ENCODE measurements at places on chromosomes 6 and 20. TPM values are rescaled to one million over a fixed set of nuclear protein-coding genes. Genes with fewer than 3 reads are reported as not detected.
A peak's percentile ranks its signal among the peaks of the same experiment; 100 is the strongest.

- H3K36me3 ChIP-seq: no peaks in the 10 kb centered on the region
- H3K4me1 ChIP-seq: no peaks in the 10 kb centered on the region
- peak; percentile 70 for DNase-seq
- H3K4me3 ChIP-seq: no peak overlapping the region
- H3K27me3 ChIP-seq: no peaks in the 10 kb centered on the region
- H3K27ac ChIP-seq: no peak overlapping the region
These were observed 35.8 kb downstream of the SLC2A4RG start for GRCh38 chr20:63775096-63775978.

DNA sequence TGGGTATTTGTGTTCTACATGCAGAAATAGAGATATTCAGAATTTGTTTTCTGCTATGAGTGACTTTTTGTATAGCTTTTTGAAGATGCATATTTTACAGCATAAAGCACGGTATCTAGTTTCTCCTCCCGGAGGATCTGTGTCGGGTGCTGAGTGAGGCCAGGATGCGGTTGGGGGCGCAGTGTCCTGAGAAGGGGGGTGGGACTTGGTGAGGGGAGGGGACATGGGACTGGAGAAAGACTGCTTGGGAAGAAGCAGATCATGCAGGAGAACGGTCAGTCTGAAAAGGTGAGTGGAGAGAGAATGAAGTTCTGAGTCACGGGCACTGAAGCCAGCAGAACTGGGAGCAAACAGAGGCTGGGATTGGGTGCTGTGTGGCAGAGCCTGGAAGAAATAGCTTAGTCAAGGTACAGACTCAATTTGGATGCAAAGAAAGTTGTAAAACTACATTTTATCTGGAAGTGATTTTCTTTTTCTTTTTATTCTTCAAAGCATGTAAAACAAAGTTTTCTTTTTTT lies 44.0 kb downstream of the STX11 start:
- no peak for DNase-seq
- H3K36me3 ChIP-seq: no peaks in the 10 kb centered on the region
- no peaks in the 10 kb centered on the region for H3K4me1 ChIP-seq

DNA sequence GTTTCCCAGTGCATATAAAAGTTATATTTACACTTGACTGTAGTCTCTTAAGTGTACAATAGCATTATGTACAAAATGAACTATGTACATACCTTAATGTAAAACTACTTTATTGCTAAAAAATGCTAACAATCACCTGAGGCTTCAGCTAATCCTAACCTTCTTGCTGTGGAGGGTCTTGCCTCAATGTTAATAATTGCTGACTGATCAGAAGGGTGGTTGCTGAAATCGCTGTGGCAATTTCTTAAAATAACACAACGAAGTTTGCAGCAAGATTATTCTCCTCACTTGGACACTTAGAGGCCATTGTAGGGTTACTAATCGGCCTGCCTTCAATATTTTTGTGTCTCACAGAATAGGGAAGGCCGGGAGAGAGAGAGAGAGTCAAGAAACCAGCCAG lies 24.7 kb upstream of the MICB start:
- no peaks in the 10 kb centered on the region for H3K27me3 ChIP-seq
- H3K36me3 ChIP-seq: no peaks in the 10 kb centered on the region
- H3K4me3 ChIP-seq: no peak overlapping the region
- no peak for DNase-seq
- no peak overlapping the region for H3K27ac ChIP-seq

Gene SAMD5
- polyA plus RNA-seq: 3.2 TPM

DNA sequence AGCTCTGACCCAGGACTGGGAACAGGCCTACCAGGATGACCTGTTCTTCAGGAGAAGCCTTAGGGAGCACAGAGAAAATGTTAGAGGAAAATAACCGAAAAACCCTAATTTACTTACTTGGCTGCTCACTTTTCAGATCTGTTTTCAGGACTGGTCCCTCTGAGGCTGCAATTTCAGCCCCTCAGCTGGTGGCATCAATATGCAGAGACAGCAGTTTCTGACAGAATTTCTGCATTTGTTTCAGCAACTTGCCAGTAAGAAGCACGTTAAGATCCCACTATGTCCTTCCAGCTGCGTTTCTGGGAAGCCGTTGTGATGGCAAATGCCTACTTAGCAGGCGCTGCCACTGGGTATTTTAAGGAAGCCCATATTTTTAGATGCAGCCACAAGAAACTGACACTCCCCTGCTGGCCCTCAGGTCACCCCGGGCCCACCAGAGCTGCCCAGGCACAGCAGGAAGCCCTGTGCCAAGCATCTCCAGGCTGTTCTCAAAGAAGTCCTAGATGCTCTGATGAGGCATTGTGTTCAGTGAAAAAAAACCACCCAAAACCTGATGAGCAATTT lies 7.5 kb downstream of the YTHDF1 start:
- H3K27ac ChIP-seq: no peak overlapping the region
- H3K36me3 ChIP-seq: peaks cover 17% of the 10 kb centered on the region
- H3K27me3 ChIP-seq: no peaks in the 10 kb centered on the region

DNA sequence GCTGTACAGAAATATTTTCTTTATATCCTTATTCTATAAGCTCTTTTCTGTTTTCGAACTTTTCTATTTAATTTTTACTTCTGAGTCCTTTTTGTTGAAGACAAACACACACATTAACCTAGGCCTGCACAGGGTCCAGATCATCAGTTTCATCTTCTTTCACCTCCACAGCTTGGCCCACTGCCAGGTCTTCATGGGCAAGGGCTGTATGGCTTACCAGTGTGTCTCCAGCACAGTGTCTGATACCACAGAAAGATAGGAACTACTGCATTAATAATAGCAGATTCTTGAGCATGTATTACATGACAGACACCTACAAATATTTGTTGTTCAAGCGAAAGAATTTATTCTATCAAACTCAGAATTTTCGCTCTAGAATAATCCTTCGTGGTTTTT lies 24.4 kb downstream of the QKI start:
- peak; percentile 71 for DNase-seq
- no peak overlapping the region for H3K4me3 ChIP-seq
- H3K27me3 ChIP-seq: no peaks in the 10 kb centered on the region
- no peaks in the 10 kb centered on the region for H3K36me3 ChIP-seq
- no peak overlapping the region for H3K27ac ChIP-seq
- peaks cover 40% of the 10 kb centered on the region for H3K4me1 ChIP-seq

DNA sequence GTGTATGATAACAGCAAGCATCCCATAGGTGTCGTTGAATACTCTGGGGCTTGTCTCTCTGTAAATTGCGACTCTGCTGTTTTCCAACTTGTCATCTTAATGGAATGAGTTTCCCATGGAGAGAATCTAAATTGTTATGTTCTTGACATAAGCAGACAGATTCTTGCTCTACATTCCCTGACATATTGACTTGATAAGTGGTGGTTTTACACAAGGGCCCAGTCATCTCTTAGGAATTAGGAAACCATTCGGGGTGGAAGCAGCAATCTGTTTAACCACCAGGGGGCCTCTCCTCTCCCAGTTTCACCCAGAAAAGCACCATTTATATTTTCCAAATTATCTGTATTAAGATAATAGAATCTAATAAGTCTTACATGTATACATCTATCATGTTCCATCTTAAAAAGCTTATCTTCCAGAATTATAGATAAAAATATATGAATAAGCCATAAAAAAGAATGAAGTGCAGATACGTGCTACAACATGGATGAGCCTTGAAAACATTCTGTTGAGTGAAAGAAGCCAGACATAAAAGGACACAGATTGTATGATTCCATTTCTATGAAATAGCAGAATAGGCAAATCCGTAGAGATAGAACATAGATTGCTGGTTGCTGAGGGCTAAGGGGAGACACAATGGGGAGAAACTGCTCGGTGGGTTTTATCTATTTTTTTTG lies 23.1 kb upstream of the MROH8 start:
- no peaks in the 10 kb centered on the region for H3K4me1 ChIP-seq
- H3K27ac ChIP-seq: no peak overlapping the region
- H3K27me3 ChIP-seq: no peaks in the 10 kb centered on the region
- no peak for DNase-seq

- no peak overlapping the region for H3K27ac ChIP-seq
- H3K4me3 ChIP-seq: no peak overlapping the region
- H3K4me1 ChIP-seq: no peaks in the 10 kb centered on the region
These were observed 699.1 kb upstream of the ADGRB3 start for GRCh38 chr6:67935976-67936477.

Gene MYLIP
- polyA plus RNA-seq: 2.7 TPM

DNA sequence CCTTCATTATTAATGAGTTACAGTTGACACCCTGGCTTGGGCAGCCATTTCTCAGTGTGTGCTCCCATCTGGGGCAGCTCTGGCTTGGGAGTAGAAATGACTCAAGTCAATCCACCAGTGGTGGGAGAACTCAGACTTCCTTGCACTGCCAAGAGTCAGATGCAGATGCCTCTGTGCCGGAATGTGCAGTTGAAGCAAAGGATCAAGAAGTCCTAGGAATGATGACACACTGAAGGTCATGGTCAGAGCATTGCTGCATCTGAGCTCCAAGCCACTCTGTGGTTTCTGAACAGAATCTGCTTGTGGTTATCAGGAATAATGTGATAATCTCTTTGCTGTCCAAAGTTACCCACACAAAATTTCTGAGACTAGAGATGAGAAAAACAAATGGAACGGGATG lies 19.5 kb upstream of the PAX1 start:
- no peak for DNase-seq
- no peaks in the 10 kb centered on the region for H3K4me1 ChIP-seq
- no peaks in the 10 kb centered on the region for H3K27me3 ChIP-seq
- no peak overlapping the region for H3K4me3 ChIP-seq

Gene C20orf173
- polyA plus RNA-seq: not detected

- H3K36me3 ChIP-seq: no peaks in the 10 kb centered on the region
- no peaks in the 10 kb centered on the region for H3K27me3 ChIP-seq
- no peak for DNase-seq
- no peak overlapping the region for H3K27ac ChIP-seq
- no peak overlapping the region for H3K4me3 ChIP-seq
These were observed 483.8 kb upstream of the EYS start for GRCh38 chr6:66190858-66191257.

DNA sequence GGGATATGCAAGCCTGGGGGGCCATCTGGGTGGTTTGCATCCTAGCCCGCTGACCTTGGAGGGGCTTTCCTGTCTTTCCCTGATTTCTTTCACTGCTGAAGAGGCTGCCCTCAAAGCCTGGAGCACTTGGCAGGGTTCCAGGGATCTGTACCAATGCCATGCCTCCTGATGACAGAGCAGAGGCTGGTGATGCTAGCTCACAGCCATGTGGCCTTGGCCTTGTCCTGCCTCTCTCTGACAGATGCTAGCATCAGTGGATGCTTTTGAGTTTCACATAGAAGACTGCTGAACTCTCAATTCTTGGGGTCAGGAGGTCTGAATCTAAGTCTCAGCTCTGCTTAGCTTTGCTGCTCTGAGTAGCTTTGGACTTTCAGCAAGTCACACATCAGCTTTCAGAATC lies 21.9 kb upstream of the RREB1 start:
- H3K27ac ChIP-seq: peak overlapping the region; percentile 19
- H3K27me3 ChIP-seq: no peaks in the 10 kb centered on the region
- H3K4me1 ChIP-seq: no peaks in the 10 kb centered on the region

DNA sequence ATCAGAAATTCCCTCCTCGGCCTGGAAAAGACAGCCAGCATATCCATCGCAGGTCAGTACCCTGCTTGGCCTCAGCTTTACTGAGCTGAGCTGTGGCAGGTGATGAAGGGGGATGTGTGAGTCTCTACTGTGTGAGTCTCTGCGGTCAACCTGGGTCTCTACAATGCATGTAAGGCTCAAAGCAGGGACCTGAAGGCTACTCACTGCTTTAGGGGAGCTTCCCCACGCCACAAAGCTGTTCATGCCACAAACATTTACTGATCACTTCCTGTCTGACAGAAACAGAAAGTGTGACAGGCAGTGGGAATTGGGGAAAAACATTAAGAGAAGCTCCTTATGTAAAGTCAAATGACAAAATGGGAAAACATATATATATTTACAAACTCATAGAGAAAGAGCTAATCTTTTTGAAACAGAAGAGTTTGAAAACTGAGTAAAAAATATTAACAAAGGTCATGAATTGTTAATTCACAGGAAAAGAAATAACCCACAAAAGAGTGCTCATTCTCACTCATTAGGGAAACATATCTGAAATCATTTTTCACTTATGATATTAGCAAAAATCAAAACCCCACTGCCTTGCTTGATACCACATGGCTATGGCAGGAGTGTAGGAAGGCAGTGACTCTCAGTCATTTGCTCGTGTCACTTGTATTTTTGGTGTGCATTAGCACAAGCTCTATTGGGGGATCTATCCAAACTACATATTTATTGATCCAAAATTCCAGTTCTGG lies 5.8 kb downstream of the BTN3A3 start:
- no peak overlapping the region for H3K27ac ChIP-seq
- H3K36me3 ChIP-seq: peaks cover 24% of the 10 kb centered on the region
- H3K4me3 ChIP-seq: no peak overlapping the region
- H3K27me3 ChIP-seq: no peaks in the 10 kb centered on the region

DNA sequence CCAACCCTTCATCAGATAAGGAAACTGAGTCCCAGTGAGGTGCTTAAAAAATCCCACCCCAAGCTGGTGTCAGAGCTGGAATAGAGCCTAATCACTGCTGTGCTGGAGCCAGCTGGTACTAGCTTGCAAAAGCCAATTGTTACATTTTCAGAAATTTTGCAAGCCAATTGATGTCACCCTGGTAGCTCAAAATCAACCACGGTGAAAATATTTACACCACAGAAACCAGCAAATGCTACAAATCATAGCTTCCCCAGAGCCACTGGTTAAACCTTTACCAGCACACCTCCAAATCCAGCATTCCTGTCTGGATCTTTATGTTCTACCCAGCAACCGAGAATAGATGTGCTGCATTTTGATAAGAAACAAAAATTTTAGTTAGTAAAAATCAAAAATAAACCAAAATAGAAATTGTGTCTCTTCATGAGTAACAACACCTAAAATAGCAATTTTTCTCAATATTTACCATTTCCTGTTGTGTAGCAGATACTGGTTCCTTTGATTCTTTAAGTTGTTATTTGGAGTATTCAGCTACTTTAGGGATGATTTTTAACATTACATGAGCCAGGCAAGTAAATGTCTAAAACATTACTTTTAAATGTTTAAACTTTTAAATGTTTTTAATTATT lies 7.2 kb upstream of the LCA5 start:
- H3K36me3 ChIP-seq: no peaks in the 10 kb centered on the region
- H3K4me1 ChIP-seq: no peaks in the 10 kb centered on the region
- DNase-seq: no peak

DNA sequence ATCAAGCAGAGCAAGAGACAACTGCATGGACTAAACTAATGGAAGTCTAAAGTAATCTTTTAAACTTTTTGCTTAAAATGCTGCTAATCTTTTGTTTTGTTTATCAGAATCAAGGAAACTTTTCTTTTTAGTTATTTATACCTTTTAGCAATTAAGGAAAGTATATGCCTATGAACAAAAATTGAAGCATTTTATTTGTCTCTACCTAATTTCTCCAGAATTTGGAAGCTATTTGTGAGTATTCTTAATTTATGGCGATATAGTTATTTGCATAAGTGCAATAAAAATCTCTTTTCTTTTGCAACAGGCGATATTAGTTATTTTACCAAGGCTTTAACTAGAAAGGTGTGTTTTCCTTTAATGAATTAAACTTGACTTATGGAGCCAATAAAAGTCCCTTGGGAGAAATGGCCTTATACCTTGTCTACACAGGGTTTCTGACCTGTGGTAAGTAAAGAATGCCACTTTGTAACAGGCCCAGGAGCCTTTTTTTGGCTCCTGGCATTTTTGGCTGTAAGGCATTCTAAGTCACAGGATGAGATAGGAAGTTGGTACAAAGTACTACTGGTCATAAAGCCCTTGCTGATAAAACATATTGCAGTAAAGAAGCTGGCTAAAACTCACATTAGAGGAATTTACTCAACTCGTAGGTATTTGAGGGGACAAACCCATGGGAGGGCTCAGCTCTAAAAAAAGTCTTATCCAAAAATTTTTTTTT lies 37.2 kb downstream of the TMEM14A start:
- H3K36me3 ChIP-seq: no peaks in the 10 kb centered on the region
- DNase-seq: no peak
- no peaks in the 10 kb centered on the region for H3K27me3 ChIP-seq
- H3K4me3 ChIP-seq: no peak overlapping the region
- H3K27ac ChIP-seq: no peak overlapping the region

Data from liver (tissue), 10 donors.